ENCODE measurements at places on chromosomes 2 and 18. TPM values are rescaled to one million over a fixed set of nuclear protein-coding genes. Genes with fewer than 3 reads are reported as not detected.

Gene REG1B
- not detected for total RNA-seq

Gene SPP2
- not detected for total RNA-seq

Gene PRKAG3
- total RNA-seq = 4.1 TPM

Gene EPHA4
- total RNA-seq = 7.1 TPM

Gene TXNDC2
- not detected for total RNA-seq

Gene ABCG5
- not detected for total RNA-seq

Gene C2orf92
- 0.75 TPM for total RNA-seq

Gene VPS4B
- 35.9 TPM for total RNA-seq

Gene SERPINB11
- 0.12 TPM for total RNA-seq

Gene DPYSL5
- total RNA-seq = not detected

Gene REG3G
- not detected for total RNA-seq

Gene AOX1
- 3.2 TPM for total RNA-seq

Gene GBX2
- total RNA-seq = 0.60 TPM

Gene BOK
- total RNA-seq = 4.9 TPM

Gene CCDC74A
- 13.8 TPM for total RNA-seq

Gene DIPK1C
- total RNA-seq = not detected

Gene HOXD12
- not detected for total RNA-seq

Gene SETBP1
- 3.3 TPM for total RNA-seq

Gene CCDC150
- total RNA-seq = 2.7 TPM

Gene CYTIP
- 0.23 TPM for total RNA-seq

Gene SPTBN1
- total RNA-seq = 425 TPM

Gene SEMA4C
- total RNA-seq = 20.2 TPM

Gene SLC5A7
- total RNA-seq = not detected

Gene IKZF2
- 7.6 TPM for total RNA-seq

Gene SAG
- not detected for total RNA-seq

Data from smooth muscle cell of the coronary artery (primary cell).